Ureter (tissue), 1 donor: ENCODE measurements at places on chromosomes 6 and 20. TPM values are rescaled to one million over a fixed set of nuclear protein-coding genes. Genes with fewer than 3 reads are reported as not detected.

Gene KCNG1
- 22.4 TPM for total RNA-seq

GRCh38 chr20:47606414-47606982 lies 104.8 kb downstream of the NCOA3 start:
- DNase-seq, result no peak

Gene RAET1G
- total RNA-seq, result 5.2 TPM

DNA sequence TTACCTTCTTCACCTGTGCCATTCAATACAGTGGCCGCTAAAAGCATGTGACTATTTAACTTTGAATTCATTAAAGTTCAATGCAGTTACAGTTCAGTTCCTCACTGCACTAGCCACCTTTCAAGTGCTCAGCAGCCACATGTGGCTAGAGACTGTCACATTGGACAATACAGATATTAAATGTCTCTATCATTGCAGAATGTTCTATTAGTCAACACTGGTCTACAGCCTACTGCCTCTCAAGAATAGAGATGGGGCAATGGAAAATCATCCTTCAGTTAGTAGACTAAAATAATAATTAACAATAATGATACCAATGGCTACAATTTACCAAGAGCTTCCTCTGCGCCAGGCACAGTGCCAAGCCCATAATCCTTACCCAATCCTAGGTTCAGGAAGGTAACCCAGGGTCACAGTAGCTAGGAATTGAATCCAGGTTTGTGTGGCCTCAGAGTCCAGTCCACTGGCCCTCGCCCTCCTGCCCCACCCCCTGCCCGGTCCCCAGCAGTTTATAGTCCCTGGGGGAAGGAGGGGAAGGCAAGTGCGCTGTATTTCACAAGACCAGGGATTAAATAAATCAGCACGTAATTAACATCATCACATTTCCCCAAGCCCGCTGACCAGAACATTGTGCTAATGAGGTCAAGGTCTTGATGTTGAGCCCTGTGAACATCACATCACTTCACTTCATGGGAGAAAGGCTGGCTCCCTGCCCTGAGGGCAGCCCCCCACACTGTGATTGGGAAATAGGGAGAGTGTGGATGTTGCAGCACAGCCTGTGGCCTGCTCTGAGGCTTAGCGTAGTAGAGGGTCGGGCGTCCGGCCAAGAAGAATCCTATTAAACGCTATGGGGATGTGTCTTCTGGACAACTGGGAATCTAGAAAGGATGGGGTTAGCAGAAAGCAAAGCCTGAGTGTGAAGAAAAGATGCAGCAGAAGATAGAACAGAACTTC lies 147.2 kb downstream of the VEGFA start:
- peak; percentile 87 for DNase-seq

DNA sequence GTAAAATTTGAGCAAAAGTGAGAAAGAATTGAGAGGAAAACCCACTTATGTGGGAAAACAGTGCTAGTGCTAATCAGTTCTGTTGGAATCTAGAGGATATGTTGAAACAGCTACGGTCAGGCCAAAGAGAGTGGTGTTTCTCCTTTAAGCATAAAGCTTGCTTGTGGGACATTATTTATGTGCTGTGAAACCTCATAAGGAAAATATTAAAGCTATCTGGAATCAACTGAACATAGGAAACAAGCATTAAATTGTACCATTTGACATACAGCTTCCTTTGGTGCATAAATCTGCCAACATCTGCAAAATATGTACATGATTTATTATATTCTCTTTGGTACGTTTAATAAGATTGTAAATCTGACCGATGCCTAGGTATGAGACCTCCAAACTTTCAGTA lies 182.5 kb upstream of the PDE10A start:
- DNase-seq, result no peak

- DNase-seq, result no peak
Measured at GRCh38 chr20:41098703-41099250, 38.6 kb upstream of the PLCG1 start.

DNA sequence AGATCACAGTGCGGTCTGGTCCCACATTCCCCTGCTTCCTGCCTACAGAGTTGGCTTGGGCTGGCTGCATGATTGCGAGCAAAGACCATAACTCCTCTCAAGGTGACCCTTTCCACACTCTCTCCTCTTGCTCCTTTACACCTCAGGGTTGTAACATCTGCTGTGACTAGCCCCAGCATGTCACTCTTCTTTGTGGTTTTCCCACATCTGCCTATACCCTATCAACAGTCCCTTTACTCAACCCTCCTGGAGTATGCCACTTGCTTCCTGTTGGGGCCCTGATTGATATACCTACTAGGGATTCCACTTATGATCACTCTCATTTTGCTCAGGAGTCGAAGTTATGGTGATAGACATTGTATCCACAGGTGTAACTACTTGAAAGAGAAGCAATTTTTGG lies 58.9 kb upstream of the SGK1 start:
- no peak for DNase-seq

GRCh38 chr20:12203981-12204380 lies 286.3 kb downstream of the BTBD3 start:
- DNase-seq, result no peak

GRCh38 chr6:101351173-101351572 lies 42.3 kb upstream of the GRIK2 start:
- DNase-seq, result no peak

DNA sequence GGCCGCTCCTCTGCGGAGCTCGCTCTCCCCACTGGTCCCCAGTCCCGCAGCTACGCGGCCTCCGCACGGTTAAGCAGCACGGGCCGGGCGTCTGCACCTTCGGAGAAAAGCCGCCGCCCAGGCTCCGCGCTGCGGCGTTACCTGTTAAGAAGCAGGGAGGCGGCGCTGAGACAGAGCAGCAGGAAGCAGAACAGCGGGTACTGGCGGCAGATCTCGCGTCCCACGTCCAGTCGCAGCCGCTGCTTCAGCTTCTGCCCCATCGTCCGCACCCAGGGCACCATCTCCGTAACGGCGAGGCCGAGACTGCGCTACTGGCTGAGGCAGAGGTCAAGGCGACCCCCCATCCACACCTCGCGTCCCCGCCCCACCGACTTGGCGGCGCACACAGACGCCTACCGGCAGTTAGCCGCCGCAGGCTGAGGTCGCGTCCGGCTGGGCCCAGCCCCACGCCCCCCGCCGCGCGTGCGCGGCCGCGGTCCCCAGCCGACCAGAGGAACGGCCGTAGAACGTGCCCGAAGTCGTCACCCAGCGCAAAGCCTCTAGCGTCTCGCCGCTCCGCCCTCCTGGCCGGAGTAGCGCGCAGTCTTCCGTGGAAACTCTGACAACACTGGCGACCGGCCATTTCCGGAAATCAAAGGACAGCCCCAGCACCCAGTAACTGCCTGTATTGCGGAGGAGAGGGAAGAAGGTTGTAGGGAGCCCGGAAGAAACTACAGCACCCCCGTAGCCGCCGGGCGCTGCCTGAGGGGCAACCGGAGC lies at the start of gene SNX14:
SNX14 (minus strand) TSS at position 421 of the 759 bp plus-strand sequence; CDS start at position 281, 140 bp downstream.
- peak; percentile 96 for DNase-seq

DNA sequence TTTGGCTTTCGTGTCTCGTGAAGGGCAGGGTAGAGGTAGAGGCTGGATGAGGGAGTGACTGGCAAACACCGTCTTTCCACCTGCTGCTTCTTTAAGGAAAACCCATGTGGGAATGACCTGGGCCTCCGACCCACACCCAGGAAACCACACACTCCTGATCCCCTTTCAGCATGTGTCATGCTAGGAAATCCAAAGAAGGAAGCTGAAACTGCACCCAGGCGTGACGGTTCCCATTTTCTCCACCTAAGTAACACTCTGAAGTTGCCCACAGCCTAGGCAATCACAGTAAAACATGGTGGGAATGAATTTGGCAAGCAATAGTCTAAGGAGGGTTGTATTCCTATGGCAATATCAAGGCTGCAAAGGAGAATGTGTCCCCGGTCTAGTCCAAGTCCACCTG lies 538.4 kb upstream of the NOX3 start:
- no peak for DNase-seq

- DNase-seq, result peak; percentile 35
Measured at GRCh38 chr20:59776626-59777330, 156.7 kb downstream of the SYCP2 start.

Gene IMPG1
- total RNA-seq, result not detected

Gene COL9A1
- 0.47 TPM for total RNA-seq

GRCh38 chr6:57021086-57021720 lies 25.3 kb upstream of the KIAA1586 start:
- no peak for DNase-seq

DNA sequence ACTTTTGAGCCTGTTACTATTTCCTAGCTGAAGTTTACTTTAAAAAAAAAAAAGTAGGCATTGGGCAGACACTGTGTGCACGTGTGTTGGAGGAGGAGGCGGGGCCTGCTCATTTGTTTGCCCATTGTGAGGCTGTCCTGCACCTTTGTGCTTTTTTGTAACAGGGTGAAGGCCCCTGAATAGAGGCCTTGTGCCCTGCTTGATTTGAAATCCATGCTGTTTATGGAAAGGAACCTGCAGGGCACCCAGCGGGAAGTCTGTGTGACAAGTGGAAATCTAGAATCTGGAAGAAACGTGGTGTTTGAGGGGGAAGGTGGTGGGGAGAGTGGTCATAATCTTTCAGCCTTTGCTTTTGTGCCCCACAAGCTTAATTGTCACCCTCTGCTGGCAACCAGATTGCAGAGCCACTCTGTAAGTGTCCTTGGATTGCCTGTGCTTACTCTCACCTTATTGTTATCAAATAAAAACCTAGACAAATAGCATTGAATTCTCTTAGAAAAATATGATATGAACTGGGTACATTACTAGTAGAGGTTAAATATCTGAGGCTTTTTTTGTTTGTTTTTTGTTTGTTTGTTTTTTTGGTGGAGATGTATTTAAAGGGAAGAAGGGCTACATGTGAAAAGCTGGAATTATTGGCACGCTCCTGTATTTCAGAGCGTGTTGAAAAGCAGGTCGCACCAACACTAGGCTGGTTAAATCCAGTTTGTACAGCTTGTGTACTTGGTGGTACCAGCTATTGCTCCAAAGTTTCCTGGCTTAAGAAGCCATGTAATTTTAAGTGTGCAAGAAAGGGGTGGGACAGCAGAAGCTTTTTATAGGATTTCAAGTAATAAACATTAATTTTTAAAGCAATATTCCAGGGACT lies 156.3 kb downstream of the ARID1B start:
- no peak for DNase-seq

DNA sequence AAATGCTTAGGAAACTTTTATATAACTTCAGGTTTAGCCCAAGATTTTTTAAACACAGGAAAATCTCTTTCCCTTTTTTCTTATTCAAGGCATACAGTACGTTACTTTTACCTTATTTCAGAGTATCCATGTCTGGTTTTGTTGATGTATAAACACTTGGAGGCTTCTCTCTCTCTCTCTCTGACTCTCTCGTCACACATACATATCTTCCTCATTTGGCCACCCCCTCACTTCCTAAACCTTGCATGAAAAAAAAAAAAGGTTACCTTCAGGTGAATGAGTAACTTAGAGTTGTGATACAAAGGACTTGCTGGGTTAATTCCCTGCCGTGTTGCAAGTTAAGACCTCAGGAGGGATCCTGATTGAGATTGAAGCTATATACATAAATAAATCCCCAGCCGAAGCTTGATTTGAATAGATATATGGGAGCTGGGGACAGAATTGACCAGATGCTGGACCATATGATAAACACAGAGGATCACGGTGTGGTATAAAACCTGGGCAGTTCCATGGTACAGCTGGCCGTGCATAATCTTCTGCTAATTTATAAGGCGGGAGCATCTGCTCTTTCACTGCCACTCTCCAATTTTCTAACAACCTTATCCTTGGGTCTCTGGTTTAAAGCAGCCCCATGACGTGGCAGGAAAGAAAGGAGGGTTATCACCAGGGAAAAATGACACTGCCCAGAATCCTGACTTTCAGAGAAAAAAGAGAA lies 55.1 kb upstream of the IL20RA start:
- no peak for DNase-seq

GRCh38 chr6:52415917-52416628 lies 4.1 kb upstream of the EFHC1 start:
- DNase-seq, result no peak

Gene ALDH8A1
- 1.3 TPM for total RNA-seq

DNA sequence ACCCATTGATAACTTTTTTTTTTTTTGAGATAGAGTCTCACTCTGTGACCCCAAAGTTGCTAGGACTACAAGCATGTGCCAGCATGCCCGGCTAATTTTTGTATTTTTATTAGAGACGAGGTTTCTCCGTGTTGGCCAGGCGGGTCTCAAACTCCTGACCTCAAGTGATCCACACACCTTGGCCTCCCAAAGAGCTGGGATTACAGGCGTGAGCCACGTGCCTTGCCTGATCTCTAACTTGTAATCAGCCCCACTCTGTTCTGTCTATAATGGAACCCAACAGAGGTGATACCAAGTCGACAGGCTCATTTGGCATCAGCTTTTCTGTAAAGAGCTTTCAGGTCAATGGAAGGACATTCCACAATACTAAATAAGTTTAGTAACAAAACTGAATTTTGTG lies 99.4 kb downstream of the HFE start:
- DNase-seq, result peak; percentile 29

DNA sequence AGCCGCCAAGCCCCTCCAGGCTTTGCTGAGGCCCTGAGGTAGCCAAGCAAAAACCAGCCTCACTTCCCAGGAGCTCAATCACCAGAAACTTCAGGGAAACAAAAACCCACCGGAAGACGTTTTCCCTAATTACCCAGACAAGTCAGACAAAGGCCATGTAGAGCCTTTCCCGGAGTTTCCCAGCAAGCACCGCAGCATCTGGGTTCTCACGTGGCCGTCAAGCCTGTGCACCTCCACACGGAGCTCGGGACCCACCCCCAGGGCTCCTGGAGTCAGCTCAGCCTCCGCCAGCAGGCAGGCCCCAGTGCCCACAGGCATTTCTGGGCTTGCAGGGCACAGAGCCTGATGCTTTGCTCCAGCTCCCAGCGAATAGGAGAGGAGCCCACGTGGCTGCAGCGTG lies 10.1 kb upstream of the MRGBP start:
- no peak for DNase-seq

Gene FAM184A
- total RNA-seq, result 2.3 TPM

GRCh38 chr6:26317503-26317902 lies 47.5 kb upstream of the BTN3A2 start:
- DNase-seq, result no peak

DNA sequence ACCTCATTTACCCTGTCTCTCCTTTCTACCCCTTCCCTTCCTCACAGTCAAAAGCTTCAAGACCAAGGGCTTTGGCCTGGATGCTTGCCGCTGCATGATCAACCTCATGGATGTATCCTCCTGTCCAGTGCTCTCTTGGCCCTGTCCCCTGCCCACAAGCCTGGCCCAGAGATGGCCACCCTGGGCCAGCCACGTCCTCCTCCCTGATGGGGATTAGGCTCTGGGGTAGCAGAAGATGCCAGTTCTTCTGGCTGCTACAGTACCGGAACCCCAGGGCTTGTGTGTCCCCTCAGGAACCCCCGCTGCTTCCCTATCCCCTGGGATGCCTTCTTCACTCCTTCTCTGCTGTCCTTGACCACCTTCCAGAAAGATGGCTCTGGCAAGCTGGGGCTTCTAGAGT lies 22.3 kb downstream of the CAPN11 start:
- no peak for DNase-seq
